Activated B cell treated with CpG ODN at 0.5 μM for 24 hours (primary cell): ENCODE measurements at places on chromosomes 12 and 14. TPM values are rescaled to one million over a fixed set of nuclear protein-coding genes. Genes with fewer than 3 reads are reported as not detected.

Gene TAC3
- total RNA-seq = not detected in 2 replicates

Gene HOXC12
- not detected in 2 replicates for total RNA-seq

DNA sequence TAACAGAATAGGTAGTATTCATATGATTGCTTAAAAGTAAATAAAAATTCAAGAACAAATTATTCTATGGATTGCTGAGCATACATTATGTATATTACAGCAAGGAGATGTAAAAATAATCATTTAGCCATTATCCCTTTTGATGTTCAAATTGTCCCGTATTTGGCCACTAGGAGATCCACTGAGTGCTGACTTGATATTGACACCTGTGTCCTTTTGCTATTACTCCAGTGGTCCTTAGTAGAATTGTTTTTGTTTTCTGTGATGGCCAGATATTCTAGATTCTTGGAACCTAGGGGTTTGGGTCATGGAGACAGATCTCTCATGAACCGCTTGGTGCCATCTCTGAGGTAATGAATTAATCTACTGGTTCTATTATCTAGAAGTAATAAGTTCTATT, 16.8 kb downstream of the ERO1A start:
- H3K27me3 ChIP-seq = no peaks in the 10 kb centered on the region
- H3K4me3 ChIP-seq = no peak overlapping the region
- DNase-seq = no peak

GRCh38 chr14:74867673-74868072, 8.3 kb downstream of the PROX2 start:
- H3K36me3 ChIP-seq = no peaks in the 10 kb centered on the region
- no peak overlapping the region for H3K27ac ChIP-seq
- no peak for DNase-seq
- H3K4me3 ChIP-seq = no peak overlapping the region
- peaks cover 4% of the 10 kb centered on the region for H3K4me1 ChIP-seq

DNA sequence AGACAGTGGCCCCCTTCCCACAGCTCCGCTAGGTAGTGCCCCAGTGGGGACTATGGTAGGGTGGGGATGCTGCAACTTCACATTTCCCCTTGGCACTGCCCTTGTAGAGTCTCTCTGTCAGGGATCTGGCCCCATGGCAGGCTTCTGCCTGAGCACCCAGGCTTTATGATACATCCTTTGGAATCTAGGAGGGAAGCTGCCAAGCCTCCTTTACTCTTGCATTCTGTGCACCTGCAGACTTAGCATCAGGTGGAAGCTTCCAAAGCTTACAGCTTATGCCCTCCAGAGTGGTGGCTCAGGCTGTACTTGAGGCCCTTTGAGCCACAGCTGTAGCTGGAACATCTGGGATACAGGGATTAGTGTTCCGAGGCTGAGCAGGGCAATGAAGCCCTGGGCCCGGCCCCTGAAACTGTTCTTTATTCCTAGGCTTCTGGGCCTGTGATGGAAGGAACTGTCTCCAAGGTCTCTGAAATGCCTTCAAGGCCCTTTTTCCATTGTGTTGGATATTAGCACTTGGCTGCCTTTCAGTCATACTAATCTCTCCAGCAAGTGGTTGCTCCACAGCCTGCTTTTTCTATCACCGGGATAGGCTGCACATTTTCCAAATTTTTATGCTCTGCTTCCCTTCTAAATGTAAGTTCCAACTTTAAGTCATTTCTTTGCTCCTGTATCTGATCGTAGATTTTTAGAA, 22.2 kb upstream of the OR6J1 start:
- no peaks in the 10 kb centered on the region for H3K36me3 ChIP-seq
- H3K4me1 ChIP-seq = no peaks in the 10 kb centered on the region
- no peak overlapping the region for H3K27ac ChIP-seq
- DNase-seq = no peak
- peaks cover 2% of the 10 kb centered on the region for H3K27me3 ChIP-seq

GRCh38 chr14:65413739-65414045, 1.2 kb downstream of the FUT8 start:
- H3K27me3 ChIP-seq = no peaks in the 10 kb centered on the region
- H3K36me3 ChIP-seq = peaks cover 16% of the 10 kb centered on the region
- peak overlapping the region; percentile 80 for H3K27ac ChIP-seq
- H3K4me1 ChIP-seq = peaks cover 46% of the 10 kb centered on the region
- no peak for DNase-seq
- peak overlapping the region; percentile 99 for H3K4me3 ChIP-seq

- DNase-seq = no peak
- no peaks in the 10 kb centered on the region for H3K36me3 ChIP-seq
- no peak overlapping the region for H3K27ac ChIP-seq
- H3K27me3 ChIP-seq = peaks cover 9% of the 10 kb centered on the region
- no peaks in the 10 kb centered on the region for H3K4me1 ChIP-seq
These were observed 23.8 kb downstream of the ACTN1 start for GRCh38 chr14:68955164-68955850.

GRCh38 chr12:28936221-28936620, 212.9 kb upstream of the FAR2 start:
- DNase-seq = no peak
- H3K4me3 ChIP-seq = no peak overlapping the region
- no peaks in the 10 kb centered on the region for H3K36me3 ChIP-seq
- no peaks in the 10 kb centered on the region for H3K4me1 ChIP-seq
- no peaks in the 10 kb centered on the region for H3K27me3 ChIP-seq

DNA sequence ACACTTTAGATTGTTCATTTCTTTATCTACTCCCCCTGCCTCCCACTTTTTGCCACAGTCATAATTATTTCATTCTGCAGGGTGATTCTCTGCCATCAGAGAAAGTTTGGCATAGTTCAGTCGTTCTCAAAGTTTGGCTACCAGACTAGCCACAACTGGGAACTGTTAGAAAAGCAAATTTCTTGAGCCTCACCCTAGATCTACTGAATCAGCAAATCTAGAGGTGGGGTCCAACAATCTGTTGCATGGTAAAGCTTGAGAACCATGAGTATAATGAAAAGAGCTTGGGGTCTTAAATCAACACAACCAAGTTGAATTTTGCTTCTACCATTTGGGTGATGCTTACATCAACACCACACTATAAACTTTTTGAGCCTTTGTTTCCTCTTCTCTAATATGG, 172.7 kb downstream of the NRXN3 start:
- H3K36me3 ChIP-seq = no peaks in the 10 kb centered on the region
- H3K4me1 ChIP-seq = no peaks in the 10 kb centered on the region
- H3K27me3 ChIP-seq = no peaks in the 10 kb centered on the region
- H3K27ac ChIP-seq = no peak overlapping the region

DNA sequence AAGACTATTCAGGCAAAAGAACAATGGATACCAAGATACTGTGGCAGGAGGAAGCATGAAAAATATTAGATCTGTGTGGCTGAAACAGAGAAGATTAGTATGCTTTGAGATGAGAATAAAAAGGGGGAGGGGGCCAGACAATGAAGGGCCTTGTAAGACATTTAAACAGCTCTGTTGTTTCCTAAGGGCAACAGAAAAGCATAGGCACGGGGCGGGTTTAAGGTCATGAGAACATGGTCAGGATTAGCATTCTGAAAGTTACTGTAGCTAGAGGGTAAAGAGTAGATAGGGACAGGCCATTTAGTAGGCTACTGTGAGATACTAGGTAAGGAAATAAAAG, 18.6 kb downstream of the INTS13 start:
- H3K36me3 ChIP-seq = peaks cover 60% of the 10 kb centered on the region
- H3K27ac ChIP-seq = no peak overlapping the region
- H3K4me3 ChIP-seq = no peak overlapping the region
- H3K4me1 ChIP-seq = no peaks in the 10 kb centered on the region
- DNase-seq = no peak
- no peaks in the 10 kb centered on the region for H3K27me3 ChIP-seq

DNA sequence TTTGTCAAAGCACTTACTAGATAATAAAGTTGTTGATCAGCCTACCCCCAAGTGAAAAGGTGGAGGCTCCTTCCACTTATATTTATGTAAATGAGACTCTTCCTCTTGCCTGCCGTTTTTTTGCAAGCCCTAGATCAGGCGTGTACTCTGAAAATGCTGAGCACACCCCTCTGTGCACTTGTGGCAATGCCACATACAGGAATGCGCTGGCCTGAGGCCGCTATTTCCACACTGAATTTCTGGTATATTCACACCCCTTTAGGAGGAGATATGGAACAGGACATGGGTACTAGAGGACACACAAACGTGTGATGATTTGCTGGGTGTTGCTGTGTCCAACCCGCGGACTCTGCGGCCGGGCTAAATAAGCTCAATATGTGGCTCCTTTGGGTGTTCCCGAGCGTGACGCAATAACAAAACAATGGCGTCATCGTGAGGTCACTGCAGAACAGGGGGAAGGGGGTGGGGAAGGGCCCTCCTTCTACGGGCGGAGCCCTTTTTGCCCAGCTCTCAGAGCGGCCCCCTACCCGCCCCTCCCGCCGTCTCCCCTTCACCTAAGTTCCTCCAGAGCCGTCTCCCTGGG, 554 bp upstream of the TSPAN31 start:
- H3K27me3 ChIP-seq = no peaks in the 10 kb centered on the region
- peak; percentile 71 for DNase-seq
- peak overlapping the region; percentile 89 for H3K27ac ChIP-seq

DNA sequence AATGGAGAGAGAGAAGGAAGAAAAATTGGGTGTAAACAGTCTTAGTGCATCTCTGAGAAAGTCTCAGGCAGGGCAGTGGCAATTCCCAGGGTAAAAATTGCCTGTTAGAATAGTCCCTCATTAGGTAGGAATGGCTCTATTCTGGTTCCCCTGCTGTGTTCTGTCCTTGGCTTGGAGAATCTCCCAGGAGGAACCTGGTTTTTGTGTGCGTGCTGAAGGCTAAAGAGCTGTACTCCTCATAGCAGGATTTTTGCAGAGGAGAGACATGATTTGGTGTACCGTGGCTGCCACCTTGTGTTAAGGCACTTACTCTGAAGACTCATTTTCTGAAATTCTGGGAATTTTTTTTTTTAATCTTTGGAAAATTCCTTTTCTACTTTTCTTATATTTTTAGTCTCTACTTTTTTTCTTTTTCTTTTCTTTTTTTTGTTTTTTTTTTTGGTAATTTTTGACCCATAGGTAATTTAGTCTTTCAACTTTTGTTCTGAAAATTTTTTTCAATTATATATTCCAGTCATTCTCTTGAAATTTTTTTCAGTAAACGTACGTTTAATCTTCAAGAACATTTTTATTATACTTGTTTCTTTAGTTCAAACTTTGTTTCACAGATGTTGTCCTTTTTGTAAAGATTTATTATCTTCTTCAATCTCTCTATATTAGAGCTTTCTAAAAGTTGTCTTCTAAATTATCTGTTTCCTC, 63.8 kb downstream of the FBXO33 start:
- peaks cover 62% of the 10 kb centered on the region for H3K36me3 ChIP-seq
- no peak overlapping the region for H3K4me3 ChIP-seq
- H3K27me3 ChIP-seq = no peaks in the 10 kb centered on the region
- no peak for DNase-seq
- H3K4me1 ChIP-seq = no peaks in the 10 kb centered on the region

- no peaks in the 10 kb centered on the region for H3K27me3 ChIP-seq
- H3K36me3 ChIP-seq = peaks cover 8% of the 10 kb centered on the region
- DNase-seq = no peak
These were observed 32.9 kb downstream of the ARID2 start for GRCh38 chr12:45762185-45763110.

GRCh38 chr12:87995581-87996178, 33.5 kb downstream of the C12orf50 start:
- H3K27ac ChIP-seq = no peak overlapping the region
- DNase-seq = no peak
- H3K4me3 ChIP-seq = no peak overlapping the region
- no peaks in the 10 kb centered on the region for H3K27me3 ChIP-seq

GRCh38 chr12:108352591-108352990, 13.5 kb upstream of the CMKLR1 start:
- H3K36me3 ChIP-seq = no peaks in the 10 kb centered on the region
- no peak overlapping the region for H3K27ac ChIP-seq
- peaks cover 16% of the 10 kb centered on the region for H3K27me3 ChIP-seq
- DNase-seq = no peak

- H3K36me3 ChIP-seq = no peaks in the 10 kb centered on the region
- H3K4me1 ChIP-seq = no peaks in the 10 kb centered on the region
- H3K4me3 ChIP-seq = no peak overlapping the region
- no peak for DNase-seq
- H3K27ac ChIP-seq = no peak overlapping the region
- H3K27me3 ChIP-seq = no peaks in the 10 kb centered on the region
These were observed 61.0 kb upstream of the PTHLH start for GRCh38 chr12:28033538-28033915.

- no peaks in the 10 kb centered on the region for H3K27me3 ChIP-seq
- no peak overlapping the region for H3K27ac ChIP-seq
- no peak overlapping the region for H3K4me3 ChIP-seq
- no peak for DNase-seq
These were observed 10.9 kb upstream of the TFCP2 start for GRCh38 chr12:51183816-51184215.

- DNase-seq = no peak
- H3K4me3 ChIP-seq = no peak overlapping the region
- no peak overlapping the region for H3K27ac ChIP-seq
- no peaks in the 10 kb centered on the region for H3K4me1 ChIP-seq
- H3K36me3 ChIP-seq = peaks cover 53% of the 10 kb centered on the region
These were observed 29.0 kb downstream of the FAM234B start for GRCh38 chr12:13073173-13073572.

DNA sequence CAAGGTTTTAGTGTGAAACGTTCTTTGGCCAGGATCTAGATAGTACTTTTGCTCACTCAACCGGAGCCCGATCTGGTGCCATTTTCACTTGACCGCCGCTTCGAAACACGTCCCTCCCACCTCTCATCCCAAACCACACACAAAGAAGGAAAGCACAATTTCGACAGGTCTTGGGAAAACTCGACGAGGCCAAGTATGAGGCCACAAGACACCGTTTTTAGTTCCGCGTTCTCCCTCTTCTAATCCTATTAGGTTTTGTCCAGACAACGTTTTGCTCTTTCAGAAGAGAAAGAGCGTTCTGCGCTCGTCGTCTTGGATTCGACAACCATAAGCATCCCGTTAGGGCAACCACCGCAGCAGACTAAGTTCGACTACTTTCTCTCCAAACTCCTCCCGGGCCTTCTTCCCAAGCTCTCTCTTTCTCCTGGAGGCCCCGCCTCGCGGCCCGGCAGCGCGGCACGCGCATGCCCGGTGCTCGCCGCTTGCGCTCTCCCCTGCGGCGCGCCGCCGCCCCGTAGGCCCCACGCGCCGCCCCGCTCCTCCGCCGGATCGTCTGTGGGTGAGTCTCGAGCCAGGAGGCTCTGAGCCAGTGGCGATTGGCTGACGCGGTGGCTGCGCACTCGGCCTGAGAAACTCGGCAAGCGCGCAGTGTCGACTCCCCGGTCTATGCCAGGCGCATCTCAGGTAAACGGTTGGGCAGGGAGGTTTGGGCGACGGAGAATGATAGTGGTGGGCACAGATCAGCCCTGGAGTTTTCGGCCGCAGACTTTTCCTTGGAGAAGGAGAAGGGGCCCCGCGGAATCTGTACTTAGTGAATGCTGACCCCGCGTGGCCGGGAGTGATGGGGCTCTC, at the start of gene MIPOL1:
Gene MIPOL1 (plus strand): TSS at position 517 of the 852 bp plus-strand sequence. CDS start 49,952 bp downstream, outside the sequence.
- no peak for DNase-seq
- peaks cover 9% of the 10 kb centered on the region for H3K4me1 ChIP-seq
- H3K27ac ChIP-seq = no peak within 1 kb of the TSS
